Mesothelial cell of epicardium (in vitro differentiated cells): ENCODE measurements at places on chromosomes 5 and 9.

GRCh38 chr5:151239237-151239861 lies 13.6 kb upstream of the GM2A start:
- DNase-seq, result peak; percentile 59

DNA sequence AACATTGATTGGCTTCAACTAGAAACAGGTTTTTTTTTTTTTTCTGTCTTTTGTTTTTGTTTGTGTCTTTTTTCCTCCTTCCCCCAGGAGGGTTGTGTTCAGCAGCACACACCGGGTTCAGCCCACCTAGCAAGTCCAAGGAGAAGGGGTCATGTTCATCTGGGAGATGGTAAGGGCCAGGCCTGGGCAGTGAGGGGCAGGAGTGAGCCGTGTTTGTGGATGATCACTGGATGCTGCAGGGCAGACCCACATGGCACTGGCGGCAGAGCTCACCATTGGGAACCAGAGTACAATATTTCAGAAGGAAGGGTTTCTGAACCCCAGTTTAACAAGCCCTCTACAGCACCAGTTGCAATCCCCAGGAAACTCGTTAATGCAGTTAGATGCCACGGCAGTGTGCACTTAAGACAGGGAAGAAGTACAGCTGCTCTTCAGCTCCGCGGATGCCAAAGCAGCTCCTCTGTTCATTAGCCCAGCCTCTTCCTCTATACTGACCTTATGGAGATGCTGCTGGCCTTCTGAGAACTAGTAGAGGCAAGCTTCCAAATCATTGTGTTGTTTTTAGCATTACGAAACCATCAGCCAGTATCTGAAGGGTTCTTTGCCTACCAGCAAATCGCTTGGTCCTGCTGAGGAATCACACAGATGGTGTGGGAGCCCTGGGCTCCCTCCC lies 508.2 kb upstream of the WWC1 start:
- DNase-seq, result no peak

DNA sequence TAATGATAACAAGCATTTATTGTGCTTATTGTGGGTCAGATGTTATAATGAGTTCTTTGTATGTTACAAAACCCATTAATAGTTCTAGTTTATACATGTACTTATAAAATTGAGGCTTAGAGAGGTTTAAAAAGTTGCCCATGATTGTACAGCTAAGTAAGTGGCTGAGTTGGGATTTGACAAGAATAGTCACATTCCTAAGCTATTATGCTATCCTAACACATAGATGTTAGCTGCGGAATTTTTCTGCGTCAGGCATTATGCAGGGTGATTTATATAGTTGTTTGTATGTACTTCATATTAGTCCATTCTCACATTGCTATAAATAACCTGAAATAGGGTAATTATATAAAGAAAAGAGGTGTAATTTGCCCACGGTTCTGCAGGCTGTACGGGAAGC lies 12.5 kb downstream of the COMMD10 start:
- no peak for DNase-seq

DNA sequence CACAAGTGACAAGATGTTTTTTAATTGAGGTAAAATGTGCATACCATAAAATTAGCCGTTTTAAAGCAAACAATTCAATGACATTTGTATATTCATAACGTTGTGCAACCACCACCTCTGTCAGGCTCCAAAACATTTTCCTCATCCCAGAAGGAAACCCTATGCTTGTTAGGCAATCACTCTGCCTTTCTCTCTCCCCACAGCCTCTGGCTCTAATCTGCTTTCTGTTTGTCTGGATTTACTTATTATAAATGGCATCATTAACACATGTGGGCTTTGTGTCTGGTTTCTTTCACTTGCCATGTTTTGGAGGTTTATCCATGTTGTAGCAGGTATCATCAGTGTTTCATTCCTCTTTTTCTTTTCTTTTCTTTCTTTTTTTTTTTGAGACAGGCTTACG lies 1.4 kb upstream of the N4BP3 start:
- DNase-seq, result no peak

DNA sequence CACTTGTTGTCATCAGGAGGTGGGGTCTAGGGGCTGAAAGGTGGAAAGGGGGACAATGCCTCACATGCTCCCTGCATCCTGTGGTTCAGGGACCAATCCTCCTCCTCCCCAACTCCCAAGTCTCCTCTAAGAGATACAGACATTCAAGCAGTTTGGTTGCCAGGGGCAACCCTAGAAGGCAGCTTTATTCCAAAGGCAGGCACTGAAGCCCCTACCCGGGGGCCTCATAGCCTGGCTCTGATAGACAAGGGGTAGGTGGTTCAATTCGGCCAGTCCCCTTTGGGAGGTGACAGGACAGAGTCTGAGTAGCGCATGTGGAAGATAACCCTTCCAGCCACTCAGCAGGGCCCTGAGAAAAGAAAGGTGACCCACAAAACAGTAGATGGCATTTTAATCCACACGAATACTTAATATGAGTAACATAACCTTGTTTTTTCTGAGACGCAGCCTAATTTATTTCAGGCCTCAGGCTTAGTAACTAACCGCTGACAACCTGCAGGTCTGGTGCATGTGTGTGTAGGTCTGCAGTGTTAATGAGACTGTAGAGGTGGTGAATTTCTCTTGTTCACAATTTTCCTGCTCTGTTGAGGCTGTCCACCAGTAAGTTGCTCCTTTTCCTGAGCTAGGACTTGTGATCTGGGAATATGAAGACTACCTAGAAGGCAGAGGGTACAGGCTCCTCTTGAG lies 31.3 kb upstream of the HSPA9 start:
- DNase-seq, result no peak

GRCh38 chr5:51162245-51162644 lies 221.0 kb upstream of the ISL1 start:
- no peak for DNase-seq

DNA sequence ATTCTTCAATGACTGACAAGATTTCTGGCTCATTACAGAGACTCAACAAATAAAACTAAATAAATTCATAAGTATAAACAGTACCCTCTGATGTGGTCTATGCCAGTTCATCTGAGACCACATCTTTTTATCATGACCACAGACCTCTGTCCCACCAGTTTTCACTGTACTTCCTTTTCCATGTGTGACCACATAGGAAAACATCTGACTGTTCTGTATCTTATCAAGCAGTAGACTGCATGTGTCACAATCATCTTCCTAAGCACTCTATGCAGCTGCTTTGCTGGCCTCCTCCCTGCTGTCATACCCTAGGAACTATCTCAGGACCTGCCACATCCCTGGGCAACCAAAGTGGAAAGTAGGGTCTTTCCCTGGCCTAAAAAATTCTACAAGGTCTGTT lies 205.0 kb upstream of the ZNF462 start:
- DNase-seq, result no peak

GRCh38 chr9:129509533-129509928 lies 111.4 kb downstream of the C9orf50 start:
- DNase-seq, result no peak

GRCh38 chr9:85178474-85178873 lies 508.9 kb downstream of the NTRK2 start:
- no peak for DNase-seq

- no peak for DNase-seq
These were observed 7.9 kb downstream of the SLC6A3 start for GRCh38 chr5:1437226-1437829.

DNA sequence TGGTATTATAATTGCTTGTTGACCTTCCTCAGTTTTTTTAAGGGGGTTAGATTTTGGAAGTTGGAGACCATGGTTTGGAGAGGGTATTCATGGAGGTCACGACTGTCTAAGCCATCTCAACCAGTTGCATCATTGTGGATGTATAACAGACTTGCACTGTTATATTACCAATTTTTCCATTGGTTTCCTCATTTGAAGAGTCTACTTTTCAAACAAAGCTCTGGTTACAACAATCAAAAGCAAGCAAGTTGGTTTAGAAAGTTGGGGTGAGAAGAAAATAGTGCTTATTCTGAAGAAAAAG lies 103.3 kb downstream of the RPS23 start:
- DNase-seq, result no peak

GRCh38 chr5:119058979-119059529 lies 11.8 kb upstream of the DMXL1 start:
- no peak for DNase-seq

DNA sequence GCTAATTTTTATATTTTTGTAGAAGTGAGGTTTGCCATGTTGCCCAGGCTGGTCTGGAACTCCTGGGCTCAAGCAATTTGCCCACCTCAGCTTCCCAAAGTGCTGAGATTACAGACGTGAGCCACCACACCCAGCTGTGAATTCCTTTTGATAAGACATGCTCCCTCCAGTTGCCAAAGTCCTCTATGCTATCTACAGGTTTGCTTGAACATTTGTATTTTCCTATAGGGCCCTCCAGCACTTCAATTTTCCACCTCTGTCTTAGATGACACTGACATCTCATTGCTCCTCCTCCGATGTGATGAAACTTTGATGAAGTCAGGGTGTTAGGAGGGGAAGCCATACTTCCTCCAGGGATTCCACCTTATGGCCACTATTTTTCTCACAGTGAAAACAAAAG lies 25.2 kb upstream of the CTSV start:
- no peak for DNase-seq

GRCh38 chr5:132243366-132243977 lies 14.0 kb upstream of the PDLIM4 start:
- no peak for DNase-seq

- no peak for DNase-seq
These were observed 194.8 kb upstream of the SEMA6A start for GRCh38 chr5:116769470-116769869.

- no peak for DNase-seq
These were observed 2.7 kb downstream of the ADAMTS2 start for GRCh38 chr5:179342577-179342976.

- no peak for DNase-seq
These were observed 27.8 kb upstream of the PTPDC1 start for GRCh38 chr9:94056442-94056974.

DNA sequence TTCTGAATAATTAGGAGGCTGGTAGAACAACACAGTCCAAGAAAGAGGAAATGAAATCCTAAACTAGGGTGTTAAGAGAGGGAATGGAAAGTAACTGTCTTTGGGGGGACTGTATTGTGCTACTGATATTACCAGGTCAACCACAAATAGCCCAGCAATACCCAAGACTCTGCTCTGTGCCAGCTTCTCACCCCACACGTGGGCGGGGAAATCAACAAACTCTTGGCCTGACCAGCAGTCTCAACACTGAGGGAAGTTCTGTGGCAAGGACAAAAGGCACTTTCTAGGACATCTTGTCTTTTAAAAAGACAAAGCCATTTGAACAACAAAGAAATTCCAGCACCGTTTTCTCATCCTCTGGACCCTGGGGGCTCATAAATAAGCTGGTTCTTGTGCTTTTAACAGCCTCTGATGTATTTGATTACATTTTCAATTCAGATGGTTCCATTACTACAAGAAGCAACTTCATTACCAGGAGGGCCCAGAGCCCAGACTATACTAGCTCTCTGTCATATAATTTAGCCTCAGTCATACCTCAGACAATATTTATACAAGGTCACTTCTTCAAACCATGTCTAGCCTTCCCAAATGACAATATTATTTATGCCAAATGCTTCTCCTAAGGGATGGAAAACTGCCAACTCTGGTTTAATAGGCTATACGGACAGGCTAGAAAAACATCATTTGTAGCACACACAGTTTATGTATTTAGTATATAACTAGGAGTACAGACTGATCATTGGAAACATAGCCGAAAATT lies 297.8 kb downstream of the CWC27 start:
- DNase-seq, result no peak

- no peak for DNase-seq
These were observed at the start of gene NEUROG1 for GRCh38 chr5:135535820-135536801. TSS of gene NEUROG1 (minus strand) at chr5:135535964. CDS start at chr5:135535690, 274 bp downstream.

DNA sequence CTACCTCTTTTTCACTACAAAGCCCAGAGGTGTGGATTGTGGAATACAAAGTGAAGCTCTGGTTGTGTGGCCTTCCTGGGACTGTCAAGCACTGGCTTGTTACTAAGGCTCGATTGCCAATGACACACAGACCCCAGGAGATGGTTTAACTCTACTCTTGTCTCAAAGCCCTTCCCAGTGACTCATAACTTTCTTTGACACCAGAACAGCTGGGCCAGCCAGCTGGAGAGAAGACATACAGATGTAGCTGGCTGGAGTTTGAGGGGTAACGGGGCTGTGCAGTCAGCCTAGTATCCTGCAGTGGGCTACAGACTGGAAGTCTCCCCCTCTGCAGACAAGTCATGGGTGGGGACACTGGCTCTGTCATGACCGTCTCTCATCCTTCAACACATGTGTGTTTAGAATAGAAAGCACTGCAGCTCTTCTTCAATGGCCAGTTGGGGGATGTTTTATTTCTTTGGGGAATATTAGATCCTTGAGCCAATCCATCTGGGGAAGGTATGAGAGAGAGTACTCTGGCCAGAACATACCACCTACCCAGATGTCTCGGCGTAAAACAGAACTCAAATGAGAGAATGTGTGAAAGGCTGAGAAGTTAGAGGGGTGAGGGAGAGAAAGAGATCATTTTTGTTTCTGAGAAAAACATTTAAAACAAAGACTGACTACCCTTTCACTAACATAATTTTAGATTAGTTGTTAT lies 53.3 kb downstream of the SEMA6A start:
- no peak for DNase-seq

DNA sequence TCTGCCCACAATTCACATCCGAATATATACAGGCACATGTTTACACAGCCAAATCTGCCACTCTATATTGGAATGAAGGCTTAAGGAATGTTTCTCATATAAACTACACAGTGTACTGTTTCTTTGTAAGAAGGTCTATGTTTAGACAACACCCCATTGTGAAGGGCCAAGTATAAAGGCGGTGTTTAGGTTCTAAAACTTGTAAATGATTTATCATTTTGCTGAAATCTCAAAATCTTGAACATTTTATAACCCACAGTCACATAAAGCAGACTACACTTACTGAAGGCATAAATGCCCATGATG lies 94.0 kb downstream of the ZNF608 start:
- DNase-seq, result no peak

DNA sequence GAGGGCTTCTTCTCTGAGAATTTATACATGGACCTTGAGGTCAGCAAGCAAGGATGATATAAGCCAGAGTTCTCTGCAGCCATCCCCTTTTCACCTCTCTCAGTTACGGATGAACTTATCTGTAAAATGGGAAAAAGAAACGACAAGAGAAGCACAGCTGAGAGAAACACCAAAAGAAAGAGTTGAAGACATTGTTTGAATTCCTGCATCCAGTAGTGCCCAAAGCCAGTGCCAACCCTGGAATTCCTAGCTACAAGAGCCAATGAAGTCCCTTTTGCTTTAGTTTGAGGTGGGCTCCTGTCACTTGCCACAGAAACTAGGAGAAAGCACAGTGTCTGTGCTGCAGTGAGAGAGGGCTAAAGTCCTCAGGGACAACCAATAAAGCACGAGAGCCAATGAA lies 6.6 kb upstream of the MOB3B start:
- no peak for DNase-seq

- DNase-seq, result no peak
These were observed 24.1 kb downstream of the NKX2-5 start for GRCh38 chr5:173210877-173211276.

GRCh38 chr5:170360709-170361108 lies 28.5 kb downstream of the KCNMB1 start:
- DNase-seq, result no peak
